ENCODE measurements at places on chromosomes 13 and 19.

DNA sequence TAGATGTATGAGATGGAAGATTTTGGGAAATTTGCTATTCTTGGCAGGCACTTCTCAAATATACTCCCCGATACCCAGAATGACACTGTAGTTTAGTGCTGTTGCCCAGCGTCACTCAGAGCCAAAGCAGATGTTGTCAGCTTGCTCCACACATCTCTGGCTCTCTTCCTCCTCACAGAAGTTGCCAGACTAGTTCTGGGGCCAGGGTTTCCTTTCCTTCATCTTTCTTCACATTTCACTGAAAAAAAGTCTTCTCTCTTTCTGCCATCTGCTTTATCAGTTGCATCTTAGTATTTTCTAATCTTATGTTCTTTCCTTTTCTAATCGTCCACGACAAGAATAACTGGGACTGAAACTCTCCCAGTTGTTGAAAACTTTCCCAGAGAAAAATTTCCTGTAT lies 251.4 kb downstream of the RGCC start:
- no peak for DNase-seq

DNA sequence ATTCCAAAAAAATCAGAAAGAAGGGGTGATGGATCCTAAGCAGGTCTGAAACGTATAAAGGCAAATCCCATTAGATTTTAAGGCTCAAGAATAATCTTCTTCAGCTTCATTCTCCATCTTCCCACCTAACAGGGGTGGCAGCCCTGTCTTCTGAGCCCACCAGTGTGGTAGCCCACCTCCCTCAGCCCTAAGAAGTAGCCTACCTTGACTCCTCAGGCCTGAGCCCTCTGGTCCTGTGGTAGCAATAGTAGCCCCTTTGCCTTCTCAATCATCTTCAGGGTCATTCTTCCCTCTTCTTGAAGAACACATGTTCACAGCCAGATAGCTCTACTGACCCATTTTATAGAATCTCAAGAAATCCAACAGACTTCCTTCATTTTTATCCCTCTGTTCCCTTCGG lies 33.7 kb downstream of the N4BP2L2 start:
- DNase-seq, result no peak

- DNase-seq, result no peak
Measured at GRCh38 chr13:43916828-43917227, 37.1 kb downstream of the LACC1 start.

- peak; percentile 77 for DNase-seq
Measured at GRCh38 chr19:48319647-48320541, 5.5 kb upstream of the EMP3 start.

GRCh38 chr19:14661372-14661924 lies 13.2 kb downstream of the ADGRE3 start:
- DNase-seq, result no peak

DNA sequence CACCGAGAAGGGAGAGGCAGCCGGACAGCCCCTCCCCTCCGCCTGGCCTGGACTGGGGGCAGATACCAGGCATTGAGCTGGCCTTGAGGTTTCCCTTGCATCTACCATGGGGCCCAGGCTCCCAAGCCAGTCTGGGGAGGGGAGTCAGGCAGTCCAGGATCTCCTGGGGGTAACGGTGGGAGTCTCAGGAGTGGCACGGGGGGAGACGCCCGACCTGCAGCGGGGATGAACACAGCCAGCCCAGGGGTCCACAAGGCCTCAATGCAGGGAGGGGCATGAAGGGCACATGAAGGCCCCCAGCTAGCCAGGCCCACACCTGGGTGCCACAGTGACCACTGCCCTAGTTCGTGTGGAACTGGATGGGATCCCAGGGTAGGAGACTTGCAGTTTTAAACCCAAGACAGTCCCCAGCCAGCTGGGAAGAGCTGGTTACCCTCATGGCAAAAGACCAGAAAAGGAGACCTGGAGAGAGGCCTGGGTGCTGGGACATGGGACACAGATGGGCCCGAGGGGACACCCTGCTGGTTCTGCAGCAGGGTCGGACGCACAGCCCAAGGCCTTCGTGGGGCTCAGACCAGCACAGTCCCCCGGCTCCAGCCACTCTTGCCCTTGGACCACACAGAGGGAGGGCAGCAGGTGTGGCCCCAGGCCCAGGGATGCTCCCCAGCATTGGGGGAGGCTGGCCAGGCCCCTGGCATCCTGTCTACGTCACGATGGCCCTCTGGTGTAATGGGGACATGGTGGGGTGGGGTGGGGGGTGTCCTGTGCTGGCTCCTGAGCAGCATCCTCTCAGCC lies 4.6 kb upstream of the UQCR11 start:
- no peak for DNase-seq

GRCh38 chr19:33194886-33195644 lies 935 bp downstream of the LRP3 start:
- DNase-seq, result no peak

DNA sequence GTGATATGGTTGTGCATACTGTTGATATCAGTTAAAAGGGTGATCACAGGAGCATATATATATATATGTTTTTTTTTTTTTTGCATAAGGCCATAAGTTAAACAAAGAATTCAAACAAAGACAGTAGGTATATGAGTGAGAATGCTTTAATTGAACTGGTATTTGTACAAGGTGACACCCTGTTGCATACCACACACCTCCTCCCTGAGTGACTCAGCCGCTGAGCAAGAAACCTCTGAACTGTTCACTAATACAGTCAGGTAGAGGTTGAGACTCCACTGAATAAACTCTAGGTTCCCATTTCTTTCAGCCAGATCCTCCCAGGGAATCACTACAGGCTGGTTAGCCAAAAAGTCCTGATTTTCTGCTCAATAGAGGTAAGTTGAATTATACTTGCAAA lies at the start of gene SCEL:
Gene SCEL, plus strand, starts transcription at position 259 of the 400 bp plus-strand sequence. CDS start 20,170 bp downstream, outside the sequence.
- no peak for DNase-seq

DNA sequence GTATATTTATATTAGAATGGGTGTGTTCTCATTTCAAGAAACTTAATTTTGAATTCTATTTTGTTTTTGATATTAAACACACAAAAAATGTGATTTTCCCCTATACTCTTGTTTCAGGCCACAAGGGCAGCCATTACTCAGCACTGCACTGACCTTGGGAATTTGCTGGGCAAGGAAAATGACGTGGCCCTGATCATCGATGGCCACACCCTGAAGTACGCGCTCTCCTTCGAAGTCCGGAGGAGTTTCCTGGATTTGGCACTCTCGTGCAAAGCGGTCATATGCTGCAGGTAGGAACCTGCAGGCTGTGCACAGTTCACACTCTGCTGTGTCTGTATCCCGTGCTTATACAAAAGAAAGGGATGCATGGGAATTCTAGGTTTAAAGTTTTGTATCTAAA lies 327.3 kb downstream of the ATP8A2 start:
- no peak for DNase-seq

- DNase-seq, result no peak
Measured at GRCh38 chr19:16445238-16446107, 26.3 kb downstream of the EPS15L1 start.

DNA sequence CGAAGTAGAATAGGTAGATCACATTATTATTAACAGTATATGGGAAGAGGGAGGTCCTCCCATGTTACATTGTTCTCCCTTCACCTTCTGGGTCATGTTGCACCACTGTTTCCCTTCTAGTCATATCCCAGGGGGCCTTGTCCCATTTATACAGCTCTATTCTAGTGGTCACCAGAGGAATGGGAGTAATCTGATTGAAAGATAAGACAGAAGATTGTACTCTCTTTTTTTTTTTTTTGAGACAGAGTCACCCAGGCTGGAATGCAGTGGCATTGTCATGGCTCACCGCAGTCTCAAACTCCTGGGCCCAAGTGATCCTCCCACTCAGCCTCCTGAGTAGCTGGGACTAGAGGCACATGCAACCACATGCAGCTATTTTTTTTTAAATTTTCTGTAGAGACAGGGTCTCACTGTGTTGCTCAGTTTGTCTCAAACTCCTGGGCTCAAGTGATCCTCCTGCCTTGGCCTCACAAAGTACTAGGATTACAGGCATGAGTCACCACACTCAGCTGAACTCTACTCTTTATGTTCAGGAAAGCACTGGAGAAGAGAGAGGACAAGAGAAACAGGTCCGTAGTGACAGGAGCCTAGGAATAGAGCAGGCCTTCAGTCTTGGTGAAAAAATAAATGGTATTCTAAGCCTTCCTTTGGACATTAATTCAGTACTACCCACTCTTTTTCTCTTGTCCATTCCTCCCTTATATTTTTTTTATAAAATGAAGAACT lies 4.3 kb upstream of the ZNF529 start:
- no peak for DNase-seq

DNA sequence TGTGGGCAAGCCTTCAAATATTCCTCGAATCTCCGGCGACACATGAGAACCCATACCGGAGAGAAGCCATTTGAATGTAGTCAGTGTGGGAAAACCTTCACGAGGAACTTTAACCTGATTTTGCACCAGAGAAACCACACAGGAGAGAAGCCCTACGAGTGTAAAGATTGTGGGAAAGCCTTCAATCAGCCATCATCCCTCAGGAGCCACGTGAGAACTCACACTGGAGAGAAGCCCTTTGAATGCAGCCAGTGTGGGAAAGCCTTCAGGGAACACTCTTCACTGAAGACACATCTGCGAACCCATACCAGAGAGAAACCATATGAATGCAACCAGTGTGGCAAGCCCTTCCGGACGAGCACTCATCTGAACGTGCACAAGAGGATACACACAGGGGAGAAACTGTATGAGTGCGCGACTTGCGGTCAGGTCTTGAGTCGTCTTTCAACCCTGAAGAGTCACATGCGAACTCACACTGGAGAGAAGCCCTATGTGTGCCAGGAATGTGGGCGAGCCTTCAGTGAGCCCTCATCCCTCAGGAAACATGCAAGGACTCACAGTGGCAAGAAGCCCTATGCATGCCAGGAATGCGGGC lies 28.8 kb downstream of the ZNF333 start:
- DNase-seq, result no peak

GRCh38 chr13:71115301-71115700 lies 751.7 kb downstream of the DACH1 start:
- no peak for DNase-seq

- no peak for DNase-seq
Measured at GRCh38 chr19:53992211-53992610, 774 bp downstream of the CACNG6 start.

DNA sequence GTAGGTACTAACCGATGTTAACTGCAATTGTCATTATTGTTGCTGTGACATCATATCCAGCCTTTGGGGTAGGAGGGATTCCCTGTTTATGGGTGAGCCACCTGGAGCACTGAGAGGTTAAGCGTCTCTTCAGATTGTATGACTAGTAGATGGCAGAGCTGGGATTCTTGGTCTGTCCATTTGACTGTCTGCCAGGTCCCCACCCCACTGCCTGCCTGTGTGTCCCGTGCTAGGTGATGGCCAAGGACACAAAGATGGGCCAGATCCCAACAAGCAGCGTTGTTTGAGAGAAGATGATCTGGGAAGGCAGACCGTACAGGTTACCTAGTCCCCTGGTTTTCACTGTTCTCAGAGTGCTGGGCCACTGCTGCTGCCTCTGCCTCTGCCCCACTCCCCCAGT lies 16.6 kb downstream of the PPP2R1A start:
- no peak for DNase-seq

GRCh38 chr19:18846862-18847548 lies 15.2 kb downstream of the UPF1 start:
- peak; percentile 70 for DNase-seq

DNA sequence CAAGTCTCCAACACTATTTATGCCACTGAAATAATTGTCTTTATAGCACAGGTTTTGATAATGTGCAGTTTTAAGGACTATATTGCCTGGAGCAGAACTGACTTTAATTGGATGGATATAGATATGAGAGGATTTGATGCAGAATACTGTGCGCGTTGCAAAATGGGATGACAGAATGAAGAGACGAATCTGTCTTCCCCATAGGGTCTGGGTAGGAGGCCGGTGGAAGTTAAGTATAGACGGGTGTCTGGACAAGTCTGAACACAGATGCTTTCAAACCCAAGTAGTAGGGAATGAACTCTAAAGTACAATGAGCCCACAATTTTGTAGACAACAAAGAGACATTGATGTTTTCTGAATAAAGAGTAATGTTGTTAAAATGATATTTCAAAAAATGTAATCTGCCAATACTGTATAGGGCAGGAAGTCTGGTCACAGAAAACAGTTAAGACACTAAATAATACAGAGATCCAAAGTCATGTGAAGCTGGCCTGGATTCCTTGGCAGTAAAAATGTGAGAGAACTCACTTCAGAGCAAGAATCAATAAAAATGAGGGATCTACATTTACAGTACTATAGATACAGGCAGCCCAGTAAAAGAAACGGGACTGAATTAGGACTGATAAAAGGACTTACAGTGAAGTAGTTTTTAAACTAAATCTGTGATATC lies 125.5 kb downstream of the ENOX1 start:
- DNase-seq, result no peak

DNA sequence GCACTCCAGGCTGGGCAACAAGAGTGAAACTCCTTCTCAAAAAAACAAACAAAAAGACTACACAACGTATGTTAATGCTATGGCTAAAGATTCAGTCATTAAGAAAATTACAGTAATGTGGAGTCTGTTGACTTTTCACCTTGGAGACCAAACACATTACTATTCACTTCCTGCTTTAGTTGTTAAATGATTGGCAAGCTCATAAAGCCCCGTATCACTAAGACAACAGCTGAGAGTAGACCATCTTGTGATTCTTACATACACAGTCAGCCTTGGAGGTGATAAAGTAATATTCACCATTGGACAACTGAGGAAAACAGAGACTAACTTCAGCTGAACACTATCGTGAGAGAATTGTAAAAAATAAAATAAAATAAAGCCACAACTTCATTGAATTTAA lies 86.5 kb downstream of the KCTD12 start:
- peak; percentile 90 for DNase-seq

GRCh38 chr13:44903574-44903985 lies 85.7 kb downstream of the NUFIP1 start:
- DNase-seq, result no peak

- peak; percentile 48 for DNase-seq
Measured at GRCh38 chr19:30649934-30650614, 277.9 kb downstream of the ZNF536 start.

- DNase-seq, result no peak
Measured at GRCh38 chr13:38830442-38831045, 143.7 kb downstream of the FREM2 start.

- DNase-seq, result no peak
Measured at GRCh38 chr19:42122691-42123607, 9.3 kb downstream of the POU2F2 start.

DNA sequence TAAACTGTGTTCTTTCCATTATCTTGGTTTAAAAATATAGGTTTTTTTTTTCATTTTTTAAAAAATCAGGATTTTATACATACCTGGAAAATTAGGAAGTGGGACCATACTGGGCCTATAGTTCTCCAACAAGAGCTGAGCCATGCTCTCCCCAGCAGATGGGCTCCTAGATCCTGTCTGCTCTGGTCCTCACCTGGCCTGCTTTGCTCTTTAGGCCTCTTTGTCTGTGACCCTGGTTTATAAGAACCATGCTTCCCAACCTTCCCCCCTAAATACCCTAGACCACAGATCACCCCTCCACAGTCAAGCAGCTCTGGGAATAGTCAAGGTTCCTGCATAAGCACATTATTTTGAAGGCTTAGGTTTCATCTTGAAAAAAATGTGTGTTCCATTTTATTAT lies 185.0 kb upstream of the TSHZ3 start:
- no peak for DNase-seq
